ENCODE measurements at places on chromosomes 6 and 20. TPM values are rescaled to one million over a fixed set of nuclear protein-coding genes. Genes with fewer than 3 reads are reported as not detected.

Gene ANKRD60
- total RNA-seq, result not detected

Gene CLDN20
- total RNA-seq, result not detected

Gene MRAP2
- 4.9 TPM for total RNA-seq

Gene ADAT2
- 6.1 TPM for total RNA-seq

Gene FOXQ1
- not detected for total RNA-seq

Gene VPS16
- total RNA-seq, result 68.6 TPM

Gene IMPG1
- total RNA-seq, result 0.37 TPM

Gene TBXT
- not detected for total RNA-seq

Gene VWA7
- 0.11 TPM for total RNA-seq

Gene IL20RA
- 0.50 TPM for total RNA-seq

Gene OPRM1
- not detected for total RNA-seq

Gene PSORS1C1
- 1.00 TPM for total RNA-seq

Gene BACH2
- total RNA-seq, result 0.55 TPM

Gene PRIM2
- total RNA-seq, result 55.4 TPM

Gene NINL
- 10.7 TPM for total RNA-seq

Gene AIG1
- 27.9 TPM for total RNA-seq

Gene SLC16A10
- 0.33 TPM for total RNA-seq

Gene GCNT2
- total RNA-seq, result 0.22 TPM

Gene MDC1
- 4.6 TPM for total RNA-seq

Gene PAK5
- total RNA-seq, result not detected
